Hypothalamus (tissue), 51 donors: ENCODE measurements at places on chromosomes 7 and 10.

DNA sequence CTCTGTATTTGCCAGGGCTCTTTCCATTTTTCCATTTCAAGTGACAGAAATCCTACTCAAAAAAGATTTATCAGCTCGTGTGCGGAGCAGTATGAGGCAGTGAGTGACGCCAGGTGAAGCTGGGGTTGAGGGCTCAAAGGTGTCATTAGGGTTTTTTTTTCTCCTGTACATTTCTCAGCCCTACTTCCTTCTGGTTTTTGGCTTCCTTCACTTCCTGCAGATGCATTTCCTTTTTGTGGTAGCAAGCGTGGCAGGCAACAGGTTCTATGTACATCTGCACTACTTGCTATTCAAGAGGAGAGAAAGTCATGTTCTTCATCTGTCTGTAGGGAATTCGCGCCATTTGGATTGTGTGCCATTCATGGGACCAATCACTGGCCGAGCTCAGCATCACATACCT is 52.8 kb upstream of the AOAH start:
- no peak for DNase-seq

DNA sequence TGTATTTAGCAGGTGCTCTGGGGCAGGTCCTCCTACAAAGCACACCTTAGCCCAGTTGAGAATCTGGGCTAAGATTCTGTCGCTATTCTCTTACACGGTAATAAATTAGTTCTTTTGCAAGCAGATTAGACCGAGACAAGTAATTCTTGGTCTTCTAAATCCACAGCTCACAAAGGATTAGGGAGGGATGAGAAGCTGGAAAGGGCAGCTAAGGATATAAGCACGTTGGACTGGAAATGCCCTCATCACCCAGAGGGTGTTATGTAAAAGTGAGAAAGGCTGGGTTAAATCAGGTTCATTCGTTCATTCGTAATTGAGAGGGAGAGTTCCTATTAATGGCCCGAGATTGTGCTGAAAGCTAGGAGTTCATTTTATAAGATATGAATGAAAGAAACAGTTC is 41.8 kb downstream of the PFKFB3 start:
- DNase-seq, result no peak

- DNase-seq, result no peak
These were observed 10.8 kb downstream of the KLF6 start for GRCh38 chr10:3774018-3774813.

DNA sequence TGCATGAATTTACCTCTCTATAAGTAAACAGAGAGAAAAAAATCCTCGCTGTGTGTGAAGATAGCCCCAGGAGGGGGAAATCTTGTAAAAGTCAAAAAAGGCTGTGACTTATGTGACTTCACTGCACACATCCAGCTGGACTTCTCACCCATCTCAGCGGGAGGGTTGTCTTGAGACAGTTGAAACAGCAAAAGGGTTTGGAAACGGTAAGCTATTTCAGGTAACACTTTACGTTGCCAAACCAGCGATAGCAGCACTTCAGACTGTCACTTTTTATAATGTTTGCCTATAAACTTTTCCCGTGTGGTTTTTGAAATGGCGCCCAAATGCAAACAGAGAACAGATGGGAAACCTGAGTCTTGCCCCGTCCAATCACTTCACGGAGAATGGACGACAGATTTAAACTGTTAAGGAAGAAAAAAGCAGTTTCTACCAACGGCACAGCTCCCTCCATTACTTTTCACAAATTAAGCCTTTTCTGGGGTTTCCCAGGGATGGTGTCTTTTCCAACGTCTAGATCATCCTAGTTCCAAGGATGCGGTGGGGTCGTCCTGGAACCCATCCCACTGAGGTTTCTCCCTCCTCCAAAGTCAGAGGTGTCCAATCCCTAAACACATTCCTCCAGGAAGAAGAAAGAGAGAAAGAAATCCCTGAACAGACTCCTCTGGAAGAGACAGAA is 25.2 kb downstream of the FGFR2 start:
- DNase-seq, result no peak

DNA sequence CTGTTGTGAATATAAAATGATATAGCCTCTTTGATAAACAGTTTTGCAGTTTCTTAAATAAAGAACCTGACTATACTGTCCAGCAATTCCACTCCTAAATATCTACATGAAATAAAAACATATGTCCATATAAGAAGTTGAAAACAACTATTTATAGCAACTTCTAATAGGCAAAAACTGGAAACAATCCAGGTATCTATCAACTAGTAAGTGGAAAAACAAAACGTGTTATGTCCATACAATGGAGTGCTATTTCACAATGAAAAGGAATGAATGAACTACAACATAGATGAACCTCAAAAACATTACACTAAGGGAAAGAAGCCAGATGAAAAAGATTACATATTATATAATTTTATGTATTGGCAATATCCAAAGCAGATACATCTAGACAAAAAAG is 268.9 kb downstream of the CSTF2T start:
- no peak for DNase-seq

DNA sequence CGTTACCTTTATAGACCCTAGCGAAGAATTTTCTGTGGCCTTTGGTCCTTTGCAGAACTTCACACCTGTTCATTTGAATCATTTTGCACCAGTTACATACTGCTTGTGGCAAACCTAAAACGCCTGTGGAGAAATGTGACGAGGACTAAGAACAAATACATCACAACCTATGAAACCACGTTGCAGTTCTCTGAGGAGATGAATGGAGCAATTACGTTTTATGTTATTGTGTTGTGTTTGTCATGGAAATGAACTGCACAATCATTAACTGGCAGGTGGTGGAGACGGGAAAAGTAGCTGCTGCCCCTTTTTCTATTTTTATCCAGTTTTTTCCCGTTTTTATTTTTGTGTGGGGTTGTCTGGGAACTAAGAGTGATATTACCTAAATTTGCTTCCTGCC is 505.5 kb downstream of the SDK1 start:
- no peak for DNase-seq

DNA sequence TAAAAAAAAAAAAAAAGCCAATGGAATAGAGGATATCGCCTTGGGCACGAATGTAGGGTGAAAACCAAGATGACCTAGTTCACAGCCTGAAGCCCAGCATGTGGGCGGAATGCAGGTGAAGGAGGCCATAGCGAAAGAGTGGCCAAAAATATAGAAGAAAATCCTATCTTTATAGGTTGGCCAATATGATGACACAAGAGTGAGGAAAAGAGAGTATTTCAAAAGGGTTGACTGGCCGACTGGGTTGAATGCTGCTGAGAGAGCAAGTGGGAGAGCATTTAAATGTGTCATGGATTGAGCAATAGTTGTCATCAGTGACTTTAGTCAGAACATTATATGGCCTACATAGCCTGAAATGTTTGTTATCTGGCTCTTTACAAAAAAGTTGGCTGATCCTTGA is 17.2 kb upstream of the GLI3 start:
- no peak for DNase-seq

- DNase-seq, result no peak
These were observed 3.5 kb downstream of the AIMP2 start for GRCh38 chr7:6012355-6013104.

DNA sequence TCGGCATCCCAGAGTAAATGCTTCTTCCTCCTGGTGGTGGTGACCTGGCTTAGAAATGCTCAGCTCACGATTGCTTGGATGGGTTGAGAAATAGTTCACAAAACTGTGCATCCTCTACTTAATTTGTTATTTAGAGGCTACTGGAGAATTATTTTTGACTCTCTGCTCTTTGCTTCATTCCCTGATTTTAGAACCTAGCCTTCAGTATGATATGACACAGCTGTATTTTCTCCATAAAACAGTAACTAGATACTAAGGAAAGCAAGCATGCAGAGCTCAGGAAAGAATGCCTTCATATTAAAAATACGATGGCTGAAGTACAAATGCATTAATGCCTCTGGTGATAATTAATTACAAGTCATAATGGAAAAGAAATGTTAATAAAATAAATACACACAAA is 602.0 kb upstream of the COBL start:
- DNase-seq, result no peak

DNA sequence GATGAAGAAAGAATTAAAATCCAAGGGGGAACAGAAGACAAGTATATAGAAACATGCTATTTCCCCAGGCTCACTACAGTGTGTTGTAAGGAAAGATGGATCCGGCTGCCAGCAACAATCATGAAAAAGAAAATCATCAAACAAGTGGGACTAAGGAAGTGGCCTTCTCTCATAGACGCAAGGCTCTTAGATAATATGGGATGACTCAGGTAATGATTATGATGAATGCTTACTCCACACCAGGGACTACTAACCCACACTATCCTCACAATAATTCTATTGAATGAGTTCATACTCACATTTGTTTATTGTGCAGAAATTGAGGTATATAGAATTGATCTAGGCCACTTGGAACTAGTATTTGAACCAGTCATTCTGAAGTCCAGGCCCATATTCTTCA is 111.2 kb upstream of the BET1 start:
- DNase-seq, result no peak

- DNase-seq, result no peak
These were observed 459 bp downstream of the CYCS start for GRCh38 chr7:25124465-25125136.

- no peak for DNase-seq
These were observed 328.4 kb upstream of the AOAH start for GRCh38 chr7:37052705-37053104.

DNA sequence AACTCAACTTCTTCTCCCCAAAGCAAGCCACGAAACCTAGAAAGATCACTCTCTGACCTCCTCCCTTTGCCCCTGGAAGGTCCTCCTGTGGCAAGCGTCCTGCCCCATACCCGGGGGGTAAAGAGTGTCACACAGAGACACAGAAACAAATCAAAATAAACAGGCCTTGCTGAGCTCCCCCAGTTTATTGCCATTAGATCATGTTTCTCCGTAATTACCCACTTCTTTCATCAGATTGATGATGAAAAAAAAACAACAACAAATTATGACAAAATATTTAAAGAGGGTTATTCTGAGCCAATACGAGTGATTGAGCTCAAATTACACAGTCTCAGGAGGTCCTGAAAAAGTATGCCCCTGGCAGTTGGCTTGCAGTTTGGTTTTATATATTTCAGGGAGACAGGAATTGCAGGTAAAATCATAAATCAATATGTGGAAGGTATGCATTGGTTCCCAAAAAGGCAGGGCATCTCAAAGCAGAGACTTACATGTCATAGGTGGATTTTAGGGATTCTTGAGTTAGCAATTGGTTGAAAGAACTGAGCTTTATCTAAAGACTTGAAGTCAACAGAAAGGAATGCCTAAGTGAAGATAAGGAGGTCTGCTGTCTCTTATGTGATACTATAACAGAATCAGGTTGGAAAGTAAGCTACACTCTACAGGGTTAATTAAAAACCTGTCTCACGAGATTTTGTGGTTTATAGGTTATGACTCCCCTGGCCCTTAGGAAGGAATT is 86.2 kb downstream of the APBB1IP start:
- no peak for DNase-seq

DNA sequence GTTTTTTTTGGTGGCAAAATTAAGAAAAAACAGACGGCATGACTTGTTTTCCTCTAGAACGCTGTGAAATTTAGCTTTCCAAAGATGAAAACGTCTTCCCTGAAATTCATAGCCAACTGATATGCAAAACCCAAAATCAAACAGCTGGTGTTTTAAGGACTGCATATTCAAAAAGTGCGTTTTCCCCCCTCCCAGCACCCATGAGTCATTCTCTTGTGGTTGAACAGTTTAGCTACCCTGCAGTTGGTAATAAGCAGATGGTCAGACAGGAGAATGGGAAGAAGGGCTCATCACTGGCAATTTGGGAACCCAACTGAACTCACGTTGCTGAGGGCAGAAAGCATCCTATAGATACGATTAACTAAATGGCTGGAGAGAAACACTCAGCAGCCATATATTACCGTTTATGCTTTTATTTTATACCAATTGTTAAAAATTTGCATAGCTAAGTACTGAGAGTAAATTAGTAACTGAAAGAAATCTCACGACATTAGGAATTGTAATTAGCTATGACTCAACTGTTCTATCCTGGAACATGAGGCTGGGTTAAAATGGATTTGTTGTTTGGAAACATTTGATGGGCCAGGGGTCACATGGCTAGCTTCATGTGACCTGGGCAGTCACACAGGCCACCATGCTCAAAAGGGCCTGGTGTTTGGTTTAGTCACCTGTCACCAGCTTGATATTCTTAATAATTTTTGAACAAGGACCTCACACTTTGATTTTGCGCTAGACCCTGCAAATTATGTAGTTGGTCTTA is 343.1 kb downstream of the PHTF2 start:
- DNase-seq, result no peak

- no peak for DNase-seq
These were observed 41.1 kb downstream of the SIRT1 start for GRCh38 chr10:67925449-67926005.

DNA sequence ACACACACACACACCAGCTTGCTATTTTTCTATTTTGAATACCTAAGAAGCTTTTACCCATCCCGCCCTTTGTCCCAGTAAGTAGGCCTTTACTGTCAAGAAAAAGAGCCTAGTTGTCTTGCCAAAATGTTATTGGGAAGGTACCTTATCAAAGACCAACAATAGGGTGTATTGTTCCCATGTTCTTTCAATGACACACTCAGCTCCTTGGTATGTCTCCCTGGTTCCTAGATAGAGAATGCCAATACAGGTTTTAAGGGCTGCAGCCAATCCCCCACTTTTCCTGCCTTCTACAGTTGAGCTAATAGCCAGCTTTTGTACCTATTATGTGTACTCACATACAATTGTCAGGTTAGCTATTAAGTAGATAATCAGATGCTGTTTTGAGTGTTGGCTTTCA is 92.0 kb upstream of the LRRTM3 start:
- DNase-seq, result no peak

DNA sequence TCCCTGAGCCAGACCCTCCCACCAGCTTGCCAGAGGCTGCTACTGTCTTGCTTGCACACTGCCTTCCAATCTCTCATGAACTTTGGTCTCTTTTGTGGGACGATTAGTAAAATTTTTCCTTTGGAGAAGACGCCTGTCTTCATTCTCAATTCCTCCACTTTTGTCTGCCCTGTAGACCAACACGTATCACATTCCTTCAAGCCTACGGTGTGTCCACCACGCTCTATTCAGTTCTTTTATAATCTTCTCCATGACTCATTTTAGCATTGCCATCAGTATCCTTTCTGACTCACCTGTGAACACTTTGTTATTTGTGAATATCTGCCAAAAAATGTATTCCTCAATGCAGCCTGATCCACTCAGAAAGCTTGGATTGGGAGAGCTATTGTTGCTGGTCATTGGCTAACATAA is 1.4 kb downstream of the GIMAP5 start:
- DNase-seq, result no peak

- no peak for DNase-seq
These were observed 381.4 kb downstream of the RPS24 start for GRCh38 chr10:78415111-78415510.

- DNase-seq, result no peak
These were observed 936 bp upstream of the TCERG1L start for GRCh38 chr10:131312478-131312836.

DNA sequence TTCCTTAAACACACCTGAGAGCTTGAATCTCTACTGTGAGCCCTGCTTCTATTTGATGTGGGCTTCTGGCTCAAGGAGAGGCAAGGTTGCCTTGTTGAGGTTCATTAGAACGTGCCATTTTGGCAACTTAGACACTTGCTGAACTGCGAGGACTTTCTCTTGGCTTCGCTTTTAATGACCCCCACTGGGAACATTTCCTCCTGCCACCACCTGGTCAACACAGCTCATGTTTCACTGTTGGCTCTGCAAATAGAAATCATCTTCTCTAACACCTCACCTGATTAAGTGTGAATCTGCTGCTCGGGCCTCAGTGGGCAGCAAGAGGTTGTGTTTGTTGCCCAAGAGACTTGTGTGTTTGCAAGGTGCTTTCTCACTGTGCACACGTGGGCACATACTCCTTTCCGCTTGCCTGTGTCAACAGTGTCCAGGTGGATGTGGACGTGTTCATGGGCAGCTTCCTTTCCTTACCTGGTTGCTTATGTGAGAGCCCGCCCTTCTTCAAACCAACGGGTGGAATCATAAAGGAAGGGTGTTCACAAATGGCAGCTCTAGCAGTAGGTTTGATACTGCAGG is 147.0 kb downstream of the NRP1 start:
- DNase-seq, result no peak
